CD8-positive, alpha-beta memory T cell (primary cell): ENCODE measurements at places on chromosomes 3 and 15. TPM values are rescaled to one million over a fixed set of nuclear protein-coding genes. Genes with fewer than 3 reads are reported as not detected.

DNA sequence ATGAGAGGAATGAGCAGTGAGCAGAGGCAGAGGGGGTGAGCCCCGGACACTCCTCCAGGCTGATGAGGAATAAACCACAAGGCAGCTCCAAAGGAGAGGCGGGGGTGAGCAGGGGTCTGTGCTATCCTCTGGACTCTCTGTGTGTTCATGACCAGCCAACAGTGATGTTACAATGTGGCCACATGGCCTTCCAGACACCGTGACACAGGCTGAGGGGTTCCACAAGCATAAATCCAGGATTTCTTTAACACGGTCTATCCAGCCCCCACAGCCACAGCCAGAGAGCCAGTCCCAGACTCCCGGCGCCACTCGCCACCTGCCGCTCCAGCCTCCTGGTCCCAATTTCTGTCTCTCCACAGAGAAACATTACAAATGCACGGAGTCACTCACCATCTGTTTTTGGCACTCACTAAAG, 24.4 kb downstream of the XXYLT1 start:
- no peak for DNase-seq

The SPINK8 gene
- polyA plus RNA-seq = not detected

GRCh38 chr15:85961821-85962220, 117.8 kb upstream of the AGBL1 start:
- no peak for DNase-seq

GRCh38 chr3:182902236-182902635, 78.1 kb downstream of the DCUN1D1 start:
- no peak for DNase-seq

DNA sequence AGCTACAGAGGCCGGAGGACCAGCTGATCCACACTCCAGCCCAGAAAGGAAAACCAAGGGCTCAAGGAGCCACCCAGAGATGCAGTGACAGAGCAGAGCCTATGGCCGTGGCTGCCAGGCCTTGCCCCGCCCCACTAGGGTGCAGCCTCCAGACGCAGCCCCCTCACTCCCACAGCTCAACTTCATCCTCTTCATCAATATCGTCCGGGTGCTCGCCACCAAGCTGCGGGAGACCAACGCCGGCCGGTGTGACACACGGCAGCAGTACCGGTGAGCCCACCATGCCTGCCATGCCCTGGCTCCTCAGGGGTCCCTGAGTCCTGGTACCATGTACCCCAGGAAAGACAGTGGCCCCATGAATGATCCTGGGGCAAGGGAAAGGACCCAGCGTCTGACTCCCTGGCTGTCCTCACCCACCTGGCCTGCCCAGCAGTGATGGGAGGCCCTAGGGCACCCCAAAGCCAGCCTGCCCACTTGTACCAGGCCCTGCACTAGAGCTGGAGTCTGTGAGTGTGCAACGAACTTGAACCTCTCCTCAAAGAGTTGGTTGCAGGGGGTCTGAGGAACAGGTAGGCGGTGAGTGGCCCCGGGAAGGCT, 24.2 kb downstream of the PTH1R start:
- DNase-seq = no peak

DNA sequence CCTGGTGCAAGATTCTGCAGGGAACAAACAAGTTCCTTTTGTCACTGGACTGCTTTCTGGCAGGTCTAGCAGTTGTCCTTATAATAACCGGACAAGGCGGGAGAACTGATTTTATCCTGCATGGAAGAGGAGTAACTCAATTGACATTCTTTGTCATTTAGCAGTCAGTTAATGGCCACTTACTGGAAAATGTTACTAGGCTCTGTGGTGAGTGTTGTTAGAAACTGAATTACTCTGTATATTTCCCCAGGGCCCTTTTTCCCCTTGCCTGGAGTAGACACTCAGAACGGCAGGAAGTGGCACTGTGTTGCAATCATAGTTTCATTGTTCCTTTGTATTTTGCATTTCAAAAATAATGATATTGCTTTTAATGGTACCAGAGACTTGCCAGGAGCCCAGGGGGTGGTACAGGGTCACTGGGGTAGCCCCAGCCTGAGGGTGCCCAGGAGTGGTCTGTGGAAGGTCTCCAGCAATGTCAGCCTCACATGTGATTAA, 318.6 kb upstream of the LRRFIP2 start:
- no peak for DNase-seq

DNA sequence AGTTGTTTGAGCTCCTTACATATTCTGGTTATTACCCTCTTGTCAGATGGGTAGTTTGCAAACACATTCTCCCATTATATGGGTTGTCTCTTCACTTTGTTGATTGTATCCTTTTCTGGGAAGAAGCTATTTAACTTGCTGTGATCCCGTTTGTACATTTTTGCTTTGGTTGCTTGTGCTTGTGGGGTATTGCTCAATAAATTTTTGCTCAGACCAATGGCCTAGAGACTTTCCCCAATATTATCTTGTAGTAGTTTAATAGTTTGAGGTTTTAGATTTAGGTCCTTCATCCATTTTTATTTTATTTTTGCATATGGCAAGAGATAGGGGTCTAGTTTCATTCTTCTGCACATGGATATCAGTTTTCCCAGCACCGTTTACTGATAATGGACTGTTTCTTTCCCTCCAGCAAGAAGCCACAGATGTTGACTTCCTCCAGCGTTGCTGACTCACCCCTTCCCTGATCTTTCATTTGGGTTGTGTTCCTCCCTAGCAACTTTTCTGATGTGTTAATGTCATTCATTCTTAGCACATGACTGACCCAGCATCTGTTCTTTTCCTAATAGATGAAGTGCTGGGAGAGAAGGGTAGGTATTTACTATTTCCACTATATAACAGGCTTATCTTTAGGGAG, 166.7 kb upstream of the SGO1 start:
- no peak for DNase-seq

- DNase-seq = no peak
Measured at GRCh38 chr3:64272842-64273241, 47.6 kb upstream of the PRICKLE2 start.

- no peak for DNase-seq
Measured at GRCh38 chr3:11532931-11533391, 110.8 kb downstream of the VGLL4 start.

DNA sequence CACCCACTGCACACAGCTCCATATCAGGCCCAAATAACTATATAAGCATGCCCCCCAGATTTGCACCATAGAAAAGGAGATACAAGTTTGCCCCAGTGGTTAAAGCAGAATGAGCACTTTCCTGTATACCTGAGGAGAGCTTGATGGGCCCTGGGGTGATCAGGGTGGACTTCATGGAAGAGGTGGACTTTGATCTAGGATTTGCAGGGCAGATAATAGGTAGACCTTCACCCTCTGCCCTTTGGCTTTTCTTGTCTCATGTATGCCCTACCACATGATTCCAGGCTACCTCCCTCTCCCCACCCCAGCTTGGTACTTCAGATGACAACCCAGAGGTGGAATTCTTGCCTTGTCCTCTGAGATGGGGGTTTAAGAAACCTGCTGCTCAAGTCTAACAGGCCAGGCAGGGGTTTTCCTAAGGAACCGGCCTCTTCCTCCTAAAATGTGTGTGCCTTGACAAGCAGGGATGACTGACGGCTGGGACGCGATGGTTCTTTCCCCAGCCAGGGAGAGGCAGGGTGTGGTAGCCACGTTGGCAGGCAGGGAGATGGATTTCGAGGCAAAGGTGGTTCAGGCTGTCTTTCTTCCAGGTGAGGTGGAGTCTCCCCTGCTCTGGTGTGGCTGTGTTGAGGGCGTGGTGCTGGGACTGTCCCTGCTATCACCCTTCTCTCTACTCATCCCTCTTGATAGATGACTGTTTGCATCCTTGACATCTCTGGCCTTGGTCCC, 6.6 kb upstream of the RHCG start:
- DNase-seq = no peak

DNA sequence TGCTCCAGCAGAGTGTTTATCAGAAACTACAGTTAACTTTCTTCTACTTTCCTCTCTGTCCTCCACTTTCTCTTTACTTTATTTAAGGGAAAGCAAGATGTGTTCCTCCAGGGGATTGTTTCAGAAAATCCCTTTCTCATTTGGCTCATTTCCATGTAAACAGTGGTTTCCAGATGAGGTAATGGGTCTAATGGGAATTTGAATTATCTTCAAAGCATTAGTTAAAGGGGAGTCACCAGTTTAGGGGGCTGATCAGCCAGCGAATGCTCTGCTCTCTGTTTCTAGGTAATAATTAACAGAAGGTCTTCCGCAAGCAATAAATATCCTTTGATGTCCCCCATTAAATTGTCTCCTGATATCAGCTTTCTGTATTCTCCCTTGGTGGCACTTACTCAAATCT, 30.4 kb upstream of the ZNF639 start:
- no peak for DNase-seq

The ERICH6 gene
- polyA plus RNA-seq = not detected

The HDAC11 gene
- 7.5 TPM for polyA plus RNA-seq

DNA sequence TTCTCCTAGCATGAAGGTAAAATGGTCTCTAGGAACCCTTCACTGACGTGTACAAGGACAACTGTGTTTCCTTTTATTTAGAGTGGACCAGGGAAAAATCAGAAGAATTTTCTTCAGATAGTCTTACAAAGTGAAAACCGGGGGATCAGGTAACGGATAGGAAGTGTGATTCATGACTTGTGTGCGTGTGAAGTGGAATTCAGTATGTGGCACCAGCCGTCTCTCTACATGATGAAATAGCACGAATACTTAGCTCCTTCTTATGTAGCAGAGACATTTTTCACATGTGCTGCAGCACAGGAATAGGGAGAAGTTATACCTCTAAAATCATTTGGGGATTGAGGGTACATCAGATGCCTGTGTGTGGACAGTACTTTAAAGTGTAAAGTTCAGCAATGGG, 159.2 kb downstream of the MEX3B start:
- DNase-seq = no peak

The PIERCE2 gene
- polyA plus RNA-seq = not detected

DNA sequence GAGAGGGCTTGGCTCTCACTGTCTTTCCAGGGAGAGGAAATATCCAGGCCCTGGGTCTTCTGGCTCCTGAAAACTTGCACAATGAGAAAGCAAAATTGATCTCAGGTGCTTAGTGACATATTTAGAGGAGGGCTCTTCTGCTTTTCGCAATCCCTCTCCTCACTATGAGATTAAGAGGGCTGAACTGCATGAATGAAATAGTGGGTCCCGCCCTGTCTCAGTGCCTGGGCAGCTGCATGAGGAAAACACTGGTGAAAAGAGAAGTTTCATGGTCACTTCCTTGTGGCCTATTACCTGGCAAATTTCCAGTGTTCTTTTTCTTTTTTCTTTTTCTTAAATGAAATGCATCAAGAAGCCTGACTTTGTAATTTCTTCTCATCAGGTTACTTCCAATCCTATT, 73.5 kb downstream of the TRAK1 start:
- no peak for DNase-seq

The VGLL3 gene
- polyA plus RNA-seq = not detected

DNA sequence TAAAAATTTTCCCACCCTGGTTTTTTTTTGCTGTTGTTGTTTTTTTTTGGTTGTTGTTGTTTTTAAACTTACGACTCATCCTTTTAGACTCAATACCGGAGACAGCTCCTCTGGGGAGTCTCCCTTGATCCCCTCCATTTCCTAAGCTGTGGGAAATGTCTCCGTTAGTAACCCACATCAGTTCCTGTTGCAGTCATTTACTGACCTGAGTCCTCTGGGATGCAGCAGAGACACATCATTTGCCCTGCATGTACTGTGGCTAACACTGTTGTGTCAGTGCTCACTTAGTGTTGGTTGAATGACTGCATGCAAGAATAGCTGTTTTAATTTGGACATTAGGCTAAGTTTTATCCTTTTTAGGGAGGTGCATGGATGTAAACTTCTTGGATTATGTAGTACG, 83.8 kb downstream of the MBNL1 start:
- DNase-seq = no peak

DNA sequence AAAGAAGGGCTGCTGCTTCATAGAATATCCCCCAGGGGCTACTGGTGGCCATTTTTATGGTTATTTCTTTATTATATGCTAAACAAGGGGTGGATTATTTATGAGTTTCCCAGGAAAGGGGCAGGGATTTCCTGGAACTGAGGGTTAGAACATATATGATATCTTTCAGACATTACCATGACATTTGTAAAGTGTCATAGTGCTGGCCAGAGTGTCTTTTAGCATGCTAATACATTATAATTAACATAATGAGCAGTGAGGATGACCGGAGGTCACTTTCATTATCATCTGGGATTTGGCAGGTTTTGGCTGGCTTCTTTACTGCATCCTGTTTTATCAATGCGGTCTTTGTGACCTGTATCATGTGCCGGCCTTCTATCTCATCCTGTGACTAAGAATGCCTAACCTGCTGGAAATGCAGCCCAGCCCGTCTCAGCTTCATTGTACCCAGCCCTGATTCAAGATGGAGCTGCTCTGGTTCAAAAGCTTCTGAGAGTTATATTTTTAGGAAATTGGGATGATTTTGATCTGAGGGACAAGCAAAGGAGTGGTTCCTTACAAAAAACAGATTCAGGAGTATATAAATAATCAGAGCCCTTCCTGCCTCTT, 9.1 kb upstream of the ZBTB20 start:
- DNase-seq = no peak

- DNase-seq = no peak
Measured at GRCh38 chr3:194034346-194035336, 101.3 kb upstream of the HES1 start.

- DNase-seq = no peak
Measured at GRCh38 chr3:139676632-139677387, 962 bp downstream of the NMNAT3 start.

The CFAP91 gene
- polyA plus RNA-seq = 0.45 TPM

The SLC24A5 gene
- polyA plus RNA-seq = not detected

The FETUB gene
- not detected for polyA plus RNA-seq

The RLBP1 gene
- polyA plus RNA-seq = not detected
